Dermis lymphatic vessel endothelial cell (primary cell): ENCODE measurements at places on chromosomes 12 and 14. TPM values are rescaled to one million over a fixed set of nuclear protein-coding genes. Genes with fewer than 3 reads are reported as not detected.

Gene LRRC9
- total RNA-seq, result not detected in 2 replicates

Gene ABCD2
- not detected in 2 replicates for total RNA-seq

Gene NKX2-1
- not detected in 2 replicates for total RNA-seq

Gene DEPDC4
- 0.22 and 0.26 TPM in 2 replicates for total RNA-seq

Gene TTC6
- total RNA-seq, result under 0.01 TPM in 1 of 2 replicates, not detected in the other

Gene SLC2A13
- total RNA-seq, result 7.9 and 12.4 TPM in 2 replicates

Gene PTPRQ
- under 0.01 and 0.11 TPM in 2 replicates for total RNA-seq

Gene KRT79
- not detected in 2 replicates for total RNA-seq

Gene PIANP
- total RNA-seq, result not detected in 2 replicates

Gene GALNT9
- total RNA-seq, result not detected in 2 replicates

Gene FGF6
- not detected in 2 replicates for total RNA-seq

Gene CEP170B
- total RNA-seq, result 2.9 and 3.7 TPM in 2 replicates

Gene POTEG
- total RNA-seq, result not detected in 2 replicates

Gene MYO1H
- not detected in 2 replicates for total RNA-seq

Gene CMTM5
- total RNA-seq, result not detected in 2 replicates

Gene LRRK2
- total RNA-seq, result under 0.01 and 0.52 TPM in 2 replicates

Gene KRT2
- not detected in 2 replicates for total RNA-seq

Gene MYH6
- total RNA-seq, result not detected in 2 replicates

Gene OR4M1
- not detected in 2 replicates for total RNA-seq

Gene SYT1
- total RNA-seq, result 5.2 and 8.2 TPM in 2 replicates

Gene OVCH1
- total RNA-seq, result not detected in 2 replicates

Gene KCNH5
- total RNA-seq, result under 0.01 TPM in 1 of 2 replicates, not detected in the other

Gene CLEC4C
- not detected in 2 replicates for total RNA-seq

Gene PPM1H
- total RNA-seq, result 0.95 and 0.98 TPM in 2 replicates

Gene CELA1
- not detected in 2 replicates for total RNA-seq

Gene TAS2R43
- total RNA-seq, result 0.22 TPM in 1 of 2 replicates, not detected in the other

Gene KRT3
- total RNA-seq, result not detected in 2 replicates

Gene ACOT6
- not detected in 2 replicates for total RNA-seq

Gene MYF5
- total RNA-seq, result not detected in 2 replicates

Gene ADAM21
- under 0.01 and 0.17 TPM in 2 replicates for total RNA-seq

Gene HRK
- total RNA-seq, result not detected in 2 replicates

Gene PSMC1
- total RNA-seq, result 103 and 124 TPM in 2 replicates

Gene DTX1
- total RNA-seq, result 1.5 and 2.9 TPM in 2 replicates

Gene SERPINA12
- not detected in 2 replicates for total RNA-seq

Gene CLEC2D
- total RNA-seq, result 2.2 and 2.6 TPM in 2 replicates

Gene TAS2R19
- total RNA-seq, result 2.9 and 4.0 TPM in 2 replicates

Gene XPOT
- 38.1 and 59.0 TPM in 2 replicates for total RNA-seq

Gene HOXC13
- under 0.01 TPM in 1 of 2 replicates, not detected in the other for total RNA-seq

Gene ANKRD33
- 0.09 and 0.11 TPM in 2 replicates for total RNA-seq

Gene SLC6A15
- total RNA-seq, result 1.0 and 1.1 TPM in 2 replicates

Gene PDE3A
- 0.43 and 2.8 TPM in 2 replicates for total RNA-seq

Gene SLC41A2
- total RNA-seq, result 3.7 and 4.3 TPM in 2 replicates

Gene GDF3
- 0.26 and 1.2 TPM in 2 replicates for total RNA-seq

Gene CIDEB
- 1.2 TPM in 2 replicates for total RNA-seq

Gene NOC4L
- 6.5 and 10.1 TPM in 2 replicates for total RNA-seq

Gene NRXN3
- total RNA-seq, result under 0.01 TPM in 1 of 2 replicates, not detected in the other

Gene KRT6A
- total RNA-seq, result 0.11 TPM in 1 of 2 replicates, not detected in the other

Gene BICDL1
- total RNA-seq, result under 0.01 TPM in 1 of 2 replicates, not detected in the other

Gene IFNG-AS1
- total RNA-seq, result not detected in 2 replicates

Gene PIWIL1
- not detected in 2 replicates for total RNA-seq
